8988T (cell line): ENCODE measurements at places on chromosomes 3 and 15.

DNA sequence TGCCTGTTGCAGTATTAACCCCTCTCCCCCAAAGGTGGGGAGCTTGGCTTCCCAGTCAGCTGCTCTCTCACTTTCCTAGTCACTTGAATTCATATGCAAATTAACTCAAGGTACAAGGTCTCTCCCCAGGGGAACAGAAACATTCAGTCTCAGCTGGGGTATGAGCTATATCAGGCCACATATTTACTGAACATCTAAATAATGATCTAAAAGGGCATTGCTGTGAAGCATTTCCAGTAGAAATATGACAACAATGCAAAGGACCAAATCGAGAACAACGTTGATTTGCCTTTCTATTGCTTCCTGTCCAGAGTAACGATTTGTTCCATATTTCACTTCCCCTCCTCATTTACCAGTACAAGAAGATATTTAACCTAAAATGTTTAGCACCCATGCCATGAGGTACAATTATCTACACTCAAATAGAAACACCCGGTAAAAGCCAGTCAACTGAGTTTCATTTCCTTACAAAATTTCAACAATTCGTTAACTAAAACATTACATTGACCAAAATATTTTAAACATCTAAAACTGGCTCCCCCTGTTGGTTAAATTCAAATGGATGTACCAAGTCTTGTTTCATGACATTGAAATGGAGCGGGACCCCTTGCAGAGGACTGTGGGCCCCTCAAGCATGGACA lies 36.5 kb upstream of the KLHL6 start:
- DNase-seq, result no peak

- no peak for DNase-seq
These were observed 202.2 kb upstream of the CTNNB1 start for GRCh38 chr3:40996827-40997710.

DNA sequence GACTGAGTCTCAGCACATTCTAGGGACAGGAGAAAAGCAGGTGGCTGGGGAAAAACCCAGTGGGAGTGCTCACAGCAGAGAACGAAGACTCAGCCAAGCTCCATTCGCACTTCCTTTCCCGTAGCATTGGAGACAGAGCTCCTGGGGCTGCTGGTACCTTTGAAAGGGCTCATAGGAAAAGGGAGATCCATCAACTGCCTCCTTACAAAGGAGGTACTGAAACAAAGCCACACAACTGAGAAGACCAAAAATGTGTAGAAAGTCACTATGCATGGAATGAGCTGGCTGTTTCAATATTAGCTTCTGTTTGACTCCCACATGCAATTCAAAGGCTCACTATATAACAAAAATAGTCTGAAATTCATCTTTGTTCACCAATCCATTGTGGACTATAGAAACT lies 16.9 kb downstream of the STIMATE start:
- no peak for DNase-seq

DNA sequence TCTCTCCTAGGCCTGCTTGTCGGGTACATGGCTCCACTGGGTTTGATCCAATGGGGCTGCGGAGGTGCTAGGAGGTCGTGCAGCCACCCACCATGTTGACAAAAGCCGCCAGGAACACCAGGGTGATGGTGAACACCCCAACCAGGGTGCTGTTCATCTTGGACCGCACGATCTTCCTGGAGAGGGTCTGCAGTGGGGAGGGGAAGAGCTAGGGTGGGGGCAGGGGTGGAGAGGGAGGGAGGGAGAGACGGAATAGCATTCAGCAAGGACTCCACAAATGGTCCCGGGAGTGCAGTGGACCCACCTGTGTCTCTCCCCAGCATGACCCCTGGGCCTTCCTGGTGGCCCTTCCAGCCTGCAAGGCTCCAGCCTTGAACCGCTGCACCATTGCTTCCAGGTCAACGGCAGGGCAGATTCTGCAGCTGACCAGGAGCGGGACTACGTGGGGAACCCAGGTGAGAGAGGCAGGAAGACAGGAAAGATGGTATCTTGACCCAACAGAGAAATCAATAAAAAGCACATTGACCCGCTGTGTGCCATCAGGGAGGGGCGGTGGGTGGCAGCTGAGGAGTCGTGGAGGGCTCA lies 102.3 kb downstream of the SEC22A start:
- no peak for DNase-seq

- DNase-seq, result peak; percentile 42
These were observed 519.7 kb downstream of the FOXP1 start for GRCh38 chr3:71063773-71064290.

DNA sequence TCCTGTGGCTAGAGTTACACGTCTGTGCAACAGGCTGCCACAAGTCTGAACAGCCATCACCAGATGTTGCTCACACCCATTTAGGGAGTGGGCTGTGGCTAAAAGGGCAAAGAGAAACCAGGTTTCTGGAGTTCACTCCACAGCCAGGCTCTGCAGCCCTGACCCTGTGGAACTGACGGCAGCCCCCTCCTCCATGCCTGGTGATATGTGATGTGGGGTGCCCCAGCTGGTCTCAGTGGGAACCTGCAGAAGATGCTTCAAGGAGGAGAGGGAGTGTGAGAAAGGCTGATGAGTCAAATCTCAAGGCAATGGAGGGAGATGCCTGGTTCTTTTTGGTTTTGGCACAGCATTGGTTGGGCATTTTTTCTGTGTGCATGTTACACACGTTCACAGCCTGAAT lies 130.6 kb downstream of the TPRA1 start:
- no peak for DNase-seq

DNA sequence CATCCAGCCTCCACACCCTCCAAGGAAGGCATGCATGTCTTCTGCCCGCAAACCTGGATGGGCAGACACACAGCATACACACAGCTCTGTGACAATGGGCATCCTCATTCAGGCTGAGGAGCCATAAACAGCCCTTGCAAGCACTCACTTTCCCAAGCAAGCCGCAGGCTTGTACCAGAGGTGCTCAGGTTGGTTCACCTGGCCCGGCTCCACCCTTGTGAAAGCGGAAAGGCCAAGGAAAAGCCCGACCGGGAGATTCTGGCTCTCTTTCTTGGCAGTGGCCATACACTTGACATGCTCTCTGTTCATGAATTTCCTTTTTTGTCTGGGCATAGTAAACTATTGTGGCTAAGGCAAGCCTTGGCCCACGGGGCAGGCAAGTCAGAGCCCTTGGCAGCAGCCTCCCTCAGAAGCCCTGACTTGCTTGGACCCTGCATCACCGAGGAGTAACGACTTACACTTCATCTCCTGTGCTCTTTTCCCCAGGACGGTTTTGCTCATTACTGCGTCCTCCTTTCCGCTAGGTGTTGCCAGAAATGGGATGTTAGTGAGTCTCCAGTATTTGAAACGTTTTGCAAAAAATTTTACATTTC lies 74.6 kb upstream of the BNC1 start:
- DNase-seq, result no peak

DNA sequence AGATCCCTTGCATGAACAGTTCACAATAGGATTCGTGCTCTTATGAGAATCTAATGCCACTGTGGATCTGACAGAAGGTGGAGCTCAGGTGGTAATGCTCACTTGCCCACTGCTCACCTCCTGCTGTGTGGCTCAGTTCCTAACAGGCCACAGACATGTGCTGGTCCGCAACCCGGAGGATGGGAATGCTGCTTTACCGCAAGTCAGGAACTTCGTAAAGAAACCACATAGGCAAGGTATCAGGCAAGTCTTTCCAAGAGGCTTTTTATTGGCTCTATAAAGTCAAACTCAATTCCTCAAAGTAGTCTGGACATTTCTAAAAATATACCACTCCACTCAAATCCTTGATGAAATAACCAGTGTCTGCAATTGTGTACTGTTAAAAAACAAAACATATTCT lies 56.1 kb downstream of the OSTN start:
- no peak for DNase-seq

- no peak for DNase-seq
These were observed 901.5 kb upstream of the SEMA6D start for GRCh38 chr15:46815765-46816164.

- no peak for DNase-seq
These were observed 177.2 kb upstream of the THBS1 start for GRCh38 chr15:39403640-39404117.

GRCh38 chr3:133161656-133162055 lies 123.5 kb downstream of the TMEM108 start:
- no peak for DNase-seq

- no peak for DNase-seq
These were observed 332.3 kb downstream of the CNTN3 start for GRCh38 chr3:74282202-74282601.
